ENCODE measurements at places on chromosomes 1 and 21. TPM values are rescaled to one million over a fixed set of nuclear protein-coding genes. Genes with fewer than 3 reads are reported as not detected.

HOOK1 gene
- under 0.01 TPM for total RNA-seq

OXCT2 gene
- 3.4 TPM for total RNA-seq

ZP4 gene
- not detected for total RNA-seq

CELA2A gene
- not detected for total RNA-seq

NUF2 gene
- 7.6 TPM for total RNA-seq

C1orf226 gene
- 0.78 TPM for total RNA-seq

NHLH1 gene
- under 0.01 TPM for total RNA-seq

KRTAP12-4 gene
- not detected for total RNA-seq

DENND2C gene
- total RNA-seq, result 10.2 TPM

OPRD1 gene
- under 0.01 TPM for total RNA-seq

ASCL5 gene
- total RNA-seq, result not detected

SEMA6C gene
- 1.4 TPM for total RNA-seq

IGFN1 gene
- total RNA-seq, result not detected

ELAVL4 gene
- not detected for total RNA-seq

GUCA2A gene
- total RNA-seq, result not detected

URB2 gene
- 8.5 TPM for total RNA-seq

CR1L gene
- total RNA-seq, result not detected

CHIT1 gene
- total RNA-seq, result under 0.01 TPM

OLFML3 gene
- total RNA-seq, result 104 TPM

BLZF1 gene
- total RNA-seq, result 48.1 TPM

BGLAP gene
- total RNA-seq, result not detected

SLC5A9 gene
- not detected for total RNA-seq

KDF1 gene
- total RNA-seq, result not detected

CCDC185 gene
- total RNA-seq, result not detected
